ENCODE measurements at places on chromosomes 6 and 20. TPM values are rescaled to one million over a fixed set of nuclear protein-coding genes. Genes with fewer than 3 reads are reported as not detected.

BFSP1 gene
- polyA plus RNA-seq, result 2.5 TPM

ZBTB12 gene
- 2.8 TPM for polyA plus RNA-seq

STX11 gene
- polyA plus RNA-seq, result 8.9 TPM

RNASET2 gene
- polyA plus RNA-seq, result 11.2 TPM

C20orf141 gene
- not detected for polyA plus RNA-seq

MTG2 gene
- polyA plus RNA-seq, result 22.2 TPM

RIPPLY2 gene
- 0.25 TPM for polyA plus RNA-seq

DDX43 gene
- 1.2 TPM for polyA plus RNA-seq

SLC24A3 gene
- polyA plus RNA-seq, result not detected

TCP11 gene
- polyA plus RNA-seq, result 0.18 TPM

KCNQ5 gene
- polyA plus RNA-seq, result not detected
